Epithelial cell of prostate (primary cell): ENCODE measurements at places on chromosomes 6 and 20.

- DNase-seq = no peak
Measured at GRCh38 chr20:47262365-47263013, 94.0 kb downstream of the ZMYND8 start.

GRCh38 chr6:124132256-124132655 is 328.6 kb downstream of the NKAIN2 start:
- no peak for DNase-seq

- no peak for DNase-seq
Measured at GRCh38 chr6:36120979-36121786, 9.1 kb upstream of the MAPK13 start.

DNA sequence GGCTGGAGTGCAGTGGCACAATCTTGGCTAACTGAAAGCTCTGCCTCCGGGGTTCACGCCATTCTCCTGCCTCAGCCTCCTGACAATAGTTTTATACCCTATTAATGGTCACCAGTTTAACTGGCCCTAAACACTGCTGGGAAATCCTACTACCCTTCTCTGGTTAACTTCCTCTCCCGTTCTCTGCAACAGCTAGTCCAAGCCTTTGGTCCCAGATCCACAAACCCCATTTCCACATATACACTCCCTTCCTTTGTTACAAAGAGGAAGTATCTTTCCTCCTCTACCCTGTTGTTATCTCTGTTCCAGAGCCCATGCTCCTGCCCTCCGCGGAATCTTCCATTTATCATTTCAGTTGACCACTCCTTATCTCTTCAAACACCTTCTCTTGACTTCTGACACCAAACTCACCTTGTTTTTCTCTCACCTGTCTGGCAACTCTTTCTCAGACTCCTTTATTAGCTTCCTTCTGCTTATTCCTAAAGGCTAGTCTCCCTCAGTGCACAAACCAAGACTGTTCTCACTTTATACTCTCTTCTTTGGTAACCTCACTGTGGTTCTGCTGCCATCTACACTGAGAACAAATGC is 25.0 kb upstream of the TBC1D22B start:
- DNase-seq = no peak

- DNase-seq = no peak
Measured at GRCh38 chr6:131356161-131356560, 216.9 kb upstream of the ARG1 start.
